ENCODE measurements at places on chromosomes 12 and 14. TPM values are rescaled to one million over a fixed set of nuclear protein-coding genes. Genes with fewer than 3 reads are reported as not detected.

DNA sequence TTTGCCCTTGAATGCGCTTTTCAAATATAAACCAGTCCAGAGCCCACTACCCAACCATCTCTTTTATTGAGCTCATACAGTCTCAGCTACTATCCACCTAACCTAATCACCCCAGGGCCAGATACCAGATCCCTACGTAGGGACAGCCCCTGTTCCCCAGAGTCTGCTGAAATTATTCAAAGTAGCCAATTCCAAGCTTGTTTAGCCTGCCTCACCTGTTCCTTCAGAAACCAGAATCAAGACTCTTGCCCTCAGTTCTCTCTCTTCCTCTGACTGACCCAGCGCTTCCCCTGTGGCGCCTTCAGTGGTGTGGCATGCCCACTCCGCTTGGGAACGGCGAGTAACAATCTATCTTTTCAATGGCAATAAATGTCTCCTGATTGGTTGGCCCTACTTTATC, 18.8 kb downstream of the BMAL2 start:
- DNase-seq = no peak

DNA sequence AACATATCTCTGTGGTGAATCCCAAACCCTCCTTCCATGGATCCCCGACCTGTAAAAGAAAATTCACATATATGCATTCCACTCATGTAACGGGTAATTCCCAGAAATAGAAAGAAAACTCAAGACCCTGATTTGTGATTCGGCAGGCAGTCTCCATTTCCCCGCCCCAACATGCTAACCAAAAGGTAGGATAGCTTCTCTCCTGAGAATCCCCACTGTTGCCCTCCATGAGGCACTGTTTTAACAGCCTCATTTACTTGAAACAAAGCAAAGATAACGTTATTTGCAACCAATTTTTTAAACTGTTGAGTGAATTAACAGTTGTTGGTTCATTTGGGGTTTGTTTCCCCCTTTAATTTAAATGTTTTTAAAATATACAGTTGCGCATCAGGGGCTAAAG, 774 bp upstream of the SLC2A13 start:
- no peak for DNase-seq

- no peak for DNase-seq
Observed at GRCh38 chr14:88325883-88326282, 2.8 kb upstream of the KCNK10 start.

The FOXN4 gene
- total RNA-seq = not detected

DNA sequence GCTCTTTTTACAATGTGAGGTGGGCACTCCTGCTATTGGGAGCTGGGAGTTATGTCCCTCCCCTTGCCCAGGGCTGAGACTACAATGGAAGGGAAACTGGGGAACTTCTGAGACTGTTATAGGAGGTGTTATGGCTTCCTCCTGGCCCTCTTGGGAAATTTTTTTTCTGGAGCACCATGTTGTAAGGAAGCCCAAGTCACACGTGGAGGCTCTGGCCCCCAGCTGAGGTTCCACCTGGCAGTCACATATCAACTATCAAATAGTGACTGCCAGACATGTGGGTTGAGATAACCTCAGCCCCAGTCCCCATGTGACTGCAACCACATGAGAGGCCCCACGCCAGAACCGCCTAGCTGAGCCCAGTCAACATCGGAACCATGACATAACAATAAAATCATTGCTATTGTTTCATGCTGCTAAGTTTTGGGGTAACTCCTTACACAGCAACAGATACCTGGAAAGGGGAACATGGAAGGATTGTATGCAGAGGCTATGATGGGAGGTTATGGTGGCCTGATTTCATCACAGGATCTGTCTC, 99.4 kb upstream of the NCOR2 start:
- no peak for DNase-seq

GRCh38 chr12:116213014-116213413, 64.5 kb downstream of the MED13L start:
- DNase-seq = no peak

The CFAP251 gene
- total RNA-seq = 0.80 TPM

GRCh38 chr12:29072631-29073030, 76.4 kb upstream of the FAR2 start:
- no peak for DNase-seq

- no peak for DNase-seq
Observed at GRCh38 chr12:62737615-62738014, 197.3 kb downstream of the PPM1H start.

- no peak for DNase-seq
Observed at GRCh38 chr14:25017562-25017961, 32.4 kb downstream of the STXBP6 start.

GRCh38 chr14:90559811-90560492, 163.1 kb downstream of the CALM1 start:
- no peak for DNase-seq

GRCh38 chr12:85005615-85006014, 30.5 kb downstream of the TSPAN19 start:
- no peak for DNase-seq

The HOXC6 gene
- not detected for total RNA-seq

DNA sequence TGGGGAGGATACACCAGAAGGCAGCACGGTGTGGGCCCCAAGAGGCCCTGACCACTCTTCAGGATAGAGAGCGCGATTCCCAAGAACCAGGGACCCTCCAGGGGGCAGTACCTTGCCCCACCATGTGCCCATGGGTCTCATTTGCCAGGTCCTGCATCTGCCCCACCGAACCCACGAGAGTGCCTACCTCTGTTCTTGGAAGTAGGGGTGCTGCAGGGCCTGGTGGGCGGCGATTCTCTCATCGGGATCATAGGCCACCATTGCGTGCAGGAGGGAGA, 72.7 kb downstream of the MOK start:
- DNase-seq = no peak

DNA sequence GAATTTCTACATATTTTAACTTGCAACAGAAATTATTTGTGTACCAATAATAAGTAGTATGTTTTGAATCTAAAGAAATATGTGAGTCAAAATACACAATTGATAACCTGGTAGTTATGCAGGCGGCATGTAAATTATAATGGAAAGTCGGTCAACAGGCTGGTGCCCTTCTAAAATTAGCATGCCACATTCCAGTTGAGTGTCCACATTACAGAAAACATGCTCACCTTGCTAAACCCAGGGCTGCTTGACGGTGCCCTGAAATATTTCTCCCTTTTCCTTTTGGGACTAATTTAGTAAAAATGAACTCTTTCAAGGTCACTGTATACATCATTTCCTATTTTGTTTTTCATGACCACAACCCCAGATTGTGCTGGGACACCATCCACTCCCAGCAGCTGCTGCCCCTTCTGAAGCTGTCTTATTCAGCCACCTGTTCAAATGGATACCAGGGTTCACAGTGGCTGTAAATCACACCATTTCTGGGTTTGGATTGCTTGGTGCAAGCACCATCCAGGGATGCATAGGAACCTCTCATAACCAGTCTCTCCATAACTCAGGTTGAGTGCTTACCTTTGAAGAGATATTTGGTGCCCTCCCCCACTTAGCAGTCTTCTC, 110.6 kb downstream of the ANO6 start:
- no peak for DNase-seq

DNA sequence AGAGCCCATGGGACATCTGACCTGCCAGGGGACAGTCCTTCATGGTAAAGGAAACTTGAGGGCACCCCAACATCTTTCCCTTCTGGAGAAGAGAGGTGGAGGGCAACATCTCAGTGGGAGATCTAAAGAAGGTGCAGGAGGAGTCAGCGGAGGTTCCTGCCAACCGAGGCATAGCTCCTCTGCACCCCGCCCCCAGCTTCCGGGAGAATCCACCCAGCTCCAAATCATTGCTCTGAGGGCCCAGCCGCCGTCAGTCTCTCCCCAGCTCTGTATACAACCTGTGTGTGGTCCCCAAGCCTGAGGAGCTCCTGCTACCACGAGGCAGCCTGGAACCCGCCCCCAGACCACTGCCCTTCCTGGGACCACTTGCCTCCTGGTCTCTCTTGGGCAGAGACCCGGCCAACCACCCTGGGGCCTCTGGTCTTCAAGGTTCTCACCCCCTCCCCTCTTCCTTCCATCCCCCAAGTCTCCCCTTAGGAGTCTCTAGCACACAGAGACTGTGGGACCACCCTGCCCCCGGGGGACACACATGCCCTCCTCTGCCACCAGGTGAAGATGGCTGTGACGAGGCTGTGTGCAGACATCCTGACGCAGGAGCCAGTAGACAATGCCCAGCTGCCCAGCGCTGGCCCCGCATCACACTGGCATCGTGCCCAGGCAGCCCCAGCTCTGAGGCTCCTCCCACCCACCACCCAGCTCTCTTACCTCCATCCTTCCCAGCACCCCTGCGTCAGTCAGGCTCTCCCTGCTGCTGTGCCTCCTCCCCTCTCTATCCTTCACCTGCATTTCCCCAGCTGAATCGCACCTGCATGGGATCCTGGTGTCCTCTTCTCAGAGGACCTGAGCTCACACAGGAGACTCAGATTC, 13.0 kb upstream of the NUDT14 start:
- DNase-seq = no peak

The RAPGEF3 gene
- 2.7 TPM for total RNA-seq

The RERG gene
- total RNA-seq = not detected

- DNase-seq = no peak
Observed at GRCh38 chr14:95354834-95355233, 35.1 kb upstream of the CLMN start.

The LRTM2 gene
- total RNA-seq = not detected

- no peak for DNase-seq
Observed at GRCh38 chr12:109678719-109679118, 34.9 kb upstream of the FAM222A start.

- DNase-seq = no peak
Observed at GRCh38 chr12:26047401-26048226, 77.2 kb downstream of the BHLHE41 start.

The FITM1 gene
- 2.2 TPM for total RNA-seq

The DLGAP5 gene
- total RNA-seq = 90.2 TPM

DNA sequence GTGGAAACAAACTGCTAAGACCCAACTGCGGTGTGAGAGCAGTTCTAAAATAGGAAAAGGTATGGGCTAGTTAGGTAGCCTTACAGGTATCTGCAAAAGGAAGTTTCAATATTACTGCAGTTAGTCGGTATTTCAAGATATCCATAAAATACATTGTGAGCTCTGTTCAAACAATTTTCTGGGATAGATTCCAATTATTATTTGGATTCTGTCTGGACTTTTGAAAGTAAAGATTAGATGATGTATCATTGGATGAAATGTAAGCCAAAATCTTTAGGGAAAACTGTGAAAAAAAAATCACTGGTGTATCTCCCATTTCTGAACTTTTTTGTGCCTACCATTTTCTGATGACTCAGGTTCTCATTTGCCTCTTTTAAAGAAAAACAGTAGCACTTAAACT, 621.6 kb downstream of the CCER1 start:
- DNase-seq = no peak

- DNase-seq = no peak
Observed at GRCh38 chr14:26289891-26290486, 307.8 kb downstream of the NOVA1 start.

GRCh38 chr12:56029166-56029519, 8.3 kb downstream of the IKZF4 start:
- no peak for DNase-seq

DNA sequence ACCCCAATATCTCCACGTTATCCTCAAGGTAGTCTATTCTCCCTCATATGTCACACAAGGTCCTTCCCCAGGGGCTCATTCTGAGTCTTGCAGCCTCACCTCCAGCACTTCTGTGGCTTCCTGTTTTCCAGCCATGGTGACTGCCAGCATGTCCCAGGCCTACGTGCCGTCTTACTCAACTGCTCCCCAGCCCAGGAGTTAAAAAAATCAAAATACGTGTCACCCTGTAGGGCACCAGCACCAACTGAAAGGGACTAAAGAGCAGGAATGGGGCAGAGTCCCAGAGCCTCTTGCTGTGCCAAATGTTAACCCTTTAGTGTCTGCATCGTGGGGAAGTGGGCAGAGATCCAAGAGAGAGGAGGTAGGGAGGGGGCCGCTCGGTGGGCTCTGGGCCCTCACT, 37.0 kb upstream of the MED13L start:
- no peak for DNase-seq

The ANKRD52 gene
- total RNA-seq = 35.8 TPM

GRCh38 chr12:121773011-121773777, 20.3 kb downstream of the RHOF start:
- DNase-seq = peak; percentile 82

- no peak for DNase-seq
Observed at GRCh38 chr14:91509878-91510170, 286 bp downstream of the PPP4R3A start.

DNA sequence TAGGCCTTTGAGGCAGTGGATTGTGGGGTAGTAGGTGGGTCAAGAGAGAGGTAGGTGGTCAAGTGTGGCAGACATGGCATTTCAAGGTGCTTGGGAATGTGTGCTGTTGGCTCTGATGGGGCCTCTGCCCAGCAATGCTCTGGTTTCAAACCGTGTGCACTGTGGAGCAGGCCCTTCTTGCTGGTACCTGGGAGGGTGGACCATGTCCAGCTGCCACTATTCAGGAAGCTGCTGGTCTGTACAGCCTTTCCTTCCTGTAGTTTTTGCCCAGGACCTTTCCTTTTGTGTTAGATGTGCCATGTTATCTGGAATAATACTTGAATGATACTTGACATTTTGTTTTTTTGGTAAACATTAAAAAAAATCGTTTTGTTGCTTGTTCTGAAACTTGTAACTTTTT, 14.8 kb downstream of the RIMKLB start:
- DNase-seq = no peak

DNA sequence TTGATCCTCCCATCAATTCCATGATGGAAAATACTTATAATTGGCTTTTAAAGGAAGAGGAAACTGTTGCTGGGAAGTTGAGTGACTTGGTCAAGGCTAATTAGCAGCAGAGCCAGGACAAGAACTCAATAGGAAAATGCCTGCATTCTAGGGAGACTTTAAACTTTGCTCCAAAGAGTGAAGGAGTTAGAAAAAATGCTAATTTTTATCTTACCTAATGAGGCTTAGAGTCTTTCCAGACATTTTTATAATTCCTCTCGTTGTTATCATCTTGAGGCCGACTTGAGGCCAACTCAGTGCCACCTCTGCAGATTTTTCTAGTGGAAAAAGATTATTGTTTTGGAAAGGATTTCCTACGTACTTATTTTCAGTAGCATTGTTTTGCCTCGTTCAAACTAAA, 344.6 kb downstream of the ETNK1 start:
- no peak for DNase-seq

DNA sequence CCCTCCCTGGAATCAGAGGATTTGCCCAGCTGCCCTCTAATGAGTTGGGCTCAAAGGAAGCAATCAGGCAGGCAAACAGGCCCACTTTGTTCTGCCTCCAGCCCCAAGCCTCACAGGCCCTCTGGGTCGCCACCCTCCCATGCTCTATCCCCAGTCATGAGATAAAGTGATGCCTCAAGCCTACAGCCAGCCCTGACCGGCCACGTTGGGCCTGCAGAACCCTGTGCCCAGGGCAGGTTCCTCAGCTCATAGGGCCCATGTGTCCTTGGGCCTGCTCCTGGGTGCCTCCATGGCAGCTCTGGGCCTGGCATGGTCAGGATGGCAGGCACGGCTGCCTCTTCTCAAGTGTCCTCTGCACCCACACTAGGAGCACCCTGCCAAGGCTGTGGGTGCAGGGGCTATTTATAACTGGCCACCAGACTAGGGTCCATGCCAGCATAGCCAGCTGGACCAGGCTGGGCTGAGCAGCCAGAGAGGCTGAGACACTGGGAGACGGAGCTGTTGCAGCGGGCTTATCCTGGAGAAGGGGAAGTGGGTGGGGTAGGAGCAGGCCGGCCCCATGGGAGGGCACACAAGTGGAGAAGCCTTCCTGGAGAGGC, 20.2 kb downstream of the HDAC7 start:
- no peak for DNase-seq

- DNase-seq = no peak
Observed at GRCh38 chr14:76694106-76694505, 67.2 kb upstream of the VASH1 start.
